ENCODE measurements at places on chromosomes 5 and 9.

DNA sequence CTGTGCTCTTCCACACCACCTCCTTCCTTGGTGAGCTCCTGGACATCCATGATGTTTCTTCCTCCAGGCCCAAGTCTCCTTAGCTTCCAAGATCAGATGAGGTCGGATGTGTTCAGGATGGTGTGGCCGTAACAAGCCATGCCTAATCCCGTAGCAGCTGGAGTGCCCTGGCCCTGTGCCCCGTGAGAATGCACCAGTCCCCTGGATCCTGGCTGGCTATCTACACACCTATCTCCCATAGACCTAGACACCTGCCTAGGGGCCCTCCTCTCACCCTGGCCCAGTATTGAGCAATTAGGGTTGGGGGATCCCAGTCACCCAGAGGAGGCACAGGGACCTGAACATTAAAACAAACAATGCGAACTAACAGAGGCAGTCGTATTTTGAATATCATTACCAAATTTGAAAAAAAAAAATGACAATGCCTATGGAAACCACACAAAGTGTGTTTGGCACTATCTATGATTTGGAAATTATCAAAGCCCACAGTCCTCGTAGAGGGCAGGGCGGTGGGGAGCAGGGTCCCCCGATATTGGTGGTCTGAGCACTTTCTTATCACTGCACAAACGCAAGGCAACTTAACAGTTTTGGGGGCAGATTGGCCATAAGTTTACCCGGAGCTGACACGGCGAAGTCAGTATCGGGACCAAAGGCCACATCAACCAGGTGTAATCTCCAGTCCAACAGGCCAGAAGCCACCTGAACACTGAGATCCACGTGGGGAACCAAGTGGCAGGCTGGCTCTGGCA, 13.2 kb downstream of the ENG start:
- DNase-seq, result no peak

GRCh38 chr9:137404961-137405567, 17.9 kb downstream of the EXD3 start:
- DNase-seq, result no peak

DNA sequence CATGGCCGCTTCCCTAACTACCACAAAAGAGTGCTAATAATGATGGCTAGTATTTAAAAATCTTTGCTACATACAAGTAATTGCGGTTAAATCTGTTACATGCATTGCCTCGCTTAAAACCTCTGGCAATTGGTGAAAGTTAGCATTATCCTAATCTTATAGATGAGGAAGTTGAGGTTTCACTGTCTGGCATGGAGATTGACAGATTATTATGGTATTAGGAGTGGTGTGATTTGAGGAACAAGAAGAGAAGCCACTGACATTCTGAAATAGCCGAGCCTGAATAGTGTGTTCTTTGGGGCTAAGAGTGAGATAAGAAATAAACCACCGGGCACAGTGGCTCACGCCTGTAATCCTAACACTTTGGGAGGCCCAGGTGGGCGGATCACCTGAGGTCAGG, 45.3 kb upstream of the DPYSL3 start:
- no peak for DNase-seq

- no peak for DNase-seq
Observed at GRCh38 chr5:77231471-77232138, 21.1 kb downstream of the PDE8B start.

- no peak for DNase-seq
Observed at GRCh38 chr5:93246090-93246855, 334.7 kb downstream of the NR2F1-AS1 start.

GRCh38 chr9:18979367-18979766, 53.6 kb downstream of the SAXO1 start:
- peak; percentile 55 for DNase-seq

DNA sequence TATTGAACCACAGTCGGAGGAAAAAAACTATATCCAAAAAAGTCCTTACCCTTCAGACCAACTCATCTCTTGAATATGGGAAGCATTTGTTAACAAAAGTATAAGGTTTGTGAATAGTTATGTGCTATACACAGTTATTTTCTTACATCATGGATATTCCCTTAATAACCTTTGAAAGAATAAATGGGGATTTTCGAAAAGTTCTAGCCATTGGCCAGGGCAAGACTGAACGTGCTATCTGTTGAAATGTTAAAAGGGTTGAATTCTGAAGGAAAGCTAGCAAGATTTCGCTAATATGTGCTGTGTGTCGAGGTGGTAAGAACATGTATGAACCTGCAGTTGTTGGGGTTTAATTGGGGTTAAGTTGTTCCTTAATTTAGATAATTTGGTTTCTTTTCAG, 140.8 kb downstream of the SMARCA2 start:
- no peak for DNase-seq

DNA sequence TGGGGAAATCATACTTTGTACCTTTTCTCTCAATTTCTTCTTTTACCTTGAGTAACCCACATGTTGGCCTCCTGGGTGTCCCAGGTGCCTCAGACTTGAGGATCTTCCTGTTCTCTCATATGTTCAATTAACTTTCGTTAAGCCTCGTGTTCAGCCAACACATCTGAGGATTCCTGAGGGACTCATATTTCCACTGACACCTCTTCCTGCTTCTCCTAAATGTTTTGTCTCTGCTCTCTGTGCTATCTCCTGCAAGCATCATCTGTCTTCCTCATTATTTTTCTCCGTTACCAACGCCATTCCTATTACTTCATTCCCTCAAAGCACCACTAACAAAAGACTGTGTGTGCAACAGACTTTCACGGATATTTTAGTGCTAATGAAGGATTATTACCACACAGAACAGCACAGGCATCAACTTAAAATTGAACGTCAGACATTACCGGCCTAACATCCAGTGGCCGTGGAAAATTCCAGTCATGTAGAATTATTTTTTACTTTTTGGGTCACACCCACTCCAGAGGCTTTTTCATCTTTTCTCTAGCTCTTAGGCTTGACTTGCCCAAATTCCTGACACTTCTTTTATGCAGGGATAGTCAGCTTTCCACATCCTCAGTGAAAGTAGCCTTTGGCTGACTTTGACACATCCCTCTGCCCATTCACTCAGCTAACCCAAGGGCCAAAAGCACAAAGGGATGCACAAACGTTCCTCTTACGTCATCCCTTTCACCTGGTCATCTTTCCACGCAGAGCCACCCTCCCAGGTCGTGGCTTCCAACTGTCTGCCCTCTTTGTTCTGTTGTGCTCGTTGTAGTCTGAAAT, 46.0 kb upstream of the OSMR start:
- no peak for DNase-seq

DNA sequence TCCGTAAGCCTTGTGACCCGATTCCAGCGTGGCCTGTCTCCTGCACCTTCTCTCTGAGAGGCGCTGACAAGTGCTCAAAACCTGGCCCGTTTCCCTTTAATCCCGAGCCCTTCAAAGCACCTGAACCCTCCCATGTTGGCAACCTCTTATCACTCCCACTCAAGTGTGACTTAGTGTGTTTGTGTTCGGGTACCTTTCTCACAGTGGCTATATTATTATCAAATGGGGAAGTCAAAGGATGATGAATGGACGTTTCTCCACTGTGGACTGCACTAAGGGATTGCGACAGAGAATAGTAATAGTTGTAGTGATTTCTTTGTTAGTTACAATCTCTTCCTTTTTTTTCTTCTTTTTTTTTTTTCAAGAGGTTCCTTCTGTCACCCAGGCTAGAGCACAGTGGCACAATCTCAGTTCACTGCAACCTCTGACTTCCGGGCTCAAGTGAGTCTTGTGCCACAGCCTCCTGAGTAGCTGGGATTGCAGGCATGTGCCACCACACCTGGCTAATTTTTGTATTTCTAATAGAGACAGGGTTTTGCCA, 65.4 kb upstream of the TNFSF8 start:
- DNase-seq, result no peak

- DNase-seq, result peak; percentile 65
Observed at GRCh38 chr5:150410524-150411244, 2.0 kb downstream of the CD74 start.

DNA sequence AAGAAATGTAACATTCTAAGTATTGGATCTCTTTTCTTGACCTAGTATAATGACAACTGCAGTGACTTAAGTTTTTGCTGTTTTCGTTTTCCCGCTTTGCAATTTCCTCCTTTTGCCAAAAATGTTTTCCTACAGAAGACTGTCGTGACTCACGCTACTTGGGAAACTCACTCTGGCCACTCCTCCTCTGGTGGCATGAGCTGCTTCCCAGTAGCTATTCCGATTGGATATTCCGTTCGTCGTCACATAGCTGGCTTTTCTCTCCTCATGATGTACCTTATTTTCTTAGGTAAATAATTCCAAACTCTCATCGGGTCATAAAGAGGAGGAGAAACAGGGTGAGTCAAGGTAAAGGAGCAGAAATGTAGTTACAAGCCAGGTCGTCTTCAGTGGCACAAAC, 64.9 kb downstream of the GOLPH3 start:
- DNase-seq, result peak; percentile 52

DNA sequence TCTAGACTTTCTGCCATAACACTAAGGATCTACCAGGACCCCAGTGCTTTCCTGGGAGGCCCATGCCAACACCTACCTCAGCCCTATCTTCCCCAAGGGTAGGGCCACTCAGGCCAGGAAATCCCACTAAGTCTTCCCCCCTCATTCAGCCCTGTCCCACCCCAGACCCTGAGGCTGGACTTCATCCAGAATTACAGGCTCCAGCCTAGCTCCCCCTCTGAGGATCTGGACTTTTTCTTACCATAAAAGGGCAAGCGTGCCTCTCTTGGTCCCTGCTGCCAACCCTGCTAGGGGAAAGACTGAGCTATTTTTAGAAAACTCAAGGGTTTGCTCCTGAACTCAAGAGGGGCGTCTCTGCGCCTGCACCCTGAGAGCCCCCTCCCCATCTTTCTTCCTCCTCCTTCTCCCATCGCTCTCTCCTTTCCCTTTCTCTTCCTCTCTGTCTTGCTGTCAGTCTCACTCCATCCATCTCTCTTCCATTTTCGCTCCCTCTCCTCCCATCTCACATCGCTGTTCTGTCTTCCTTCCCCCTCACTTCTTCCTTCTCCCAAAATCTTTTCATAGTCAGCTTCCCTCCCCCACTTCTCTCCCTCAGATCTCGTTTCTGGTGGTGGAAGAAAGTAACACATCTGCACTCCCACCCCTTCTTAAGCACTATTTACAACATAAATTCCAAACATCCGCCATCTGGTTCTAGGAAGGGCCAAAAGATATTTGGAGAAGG, 38.1 kb upstream of the IL17B start:
- no peak for DNase-seq

- DNase-seq, result no peak
Observed at GRCh38 chr5:140118302-140118936, 4.5 kb downstream of the PURA start.

- no peak for DNase-seq
Observed at GRCh38 chr9:86645303-86645702, 291.1 kb upstream of the TUT7 start.

DNA sequence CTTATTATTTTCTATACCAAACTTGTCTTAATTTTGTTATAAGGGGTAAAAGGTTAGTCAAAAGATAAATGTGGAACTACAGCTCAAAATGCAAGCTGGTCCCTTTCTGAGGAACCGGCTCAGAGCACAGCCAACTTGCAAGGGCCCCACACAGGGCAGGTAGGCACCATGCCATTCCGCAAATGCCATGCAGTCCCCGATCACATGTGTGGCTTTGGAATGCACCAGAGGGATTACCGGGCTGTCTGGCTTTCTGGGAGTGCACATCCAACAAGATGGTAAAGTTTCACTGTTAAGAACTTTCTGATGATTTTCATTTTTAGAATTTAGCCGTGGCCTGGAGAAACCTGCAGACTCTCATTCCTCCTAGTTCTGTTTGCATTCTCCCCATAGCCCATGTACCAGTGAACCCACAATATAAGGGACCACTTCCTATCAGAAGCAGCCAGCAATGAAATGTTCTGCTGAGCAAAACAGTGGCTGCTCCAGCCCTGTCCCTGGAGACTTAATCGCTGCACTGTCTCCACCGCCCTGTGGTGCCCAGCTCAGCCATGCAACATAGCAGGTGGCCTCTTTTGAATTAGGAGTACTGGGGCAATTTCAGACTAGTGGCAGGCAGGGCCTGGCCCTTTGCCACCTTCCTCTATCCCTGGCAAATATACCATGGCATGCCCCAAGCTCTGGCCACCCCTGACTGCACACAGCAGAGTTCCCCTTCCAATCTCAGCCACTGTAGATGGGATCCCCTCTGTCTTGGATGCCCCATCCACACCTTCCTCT, 11.4 kb downstream of the SHB start:
- no peak for DNase-seq

DNA sequence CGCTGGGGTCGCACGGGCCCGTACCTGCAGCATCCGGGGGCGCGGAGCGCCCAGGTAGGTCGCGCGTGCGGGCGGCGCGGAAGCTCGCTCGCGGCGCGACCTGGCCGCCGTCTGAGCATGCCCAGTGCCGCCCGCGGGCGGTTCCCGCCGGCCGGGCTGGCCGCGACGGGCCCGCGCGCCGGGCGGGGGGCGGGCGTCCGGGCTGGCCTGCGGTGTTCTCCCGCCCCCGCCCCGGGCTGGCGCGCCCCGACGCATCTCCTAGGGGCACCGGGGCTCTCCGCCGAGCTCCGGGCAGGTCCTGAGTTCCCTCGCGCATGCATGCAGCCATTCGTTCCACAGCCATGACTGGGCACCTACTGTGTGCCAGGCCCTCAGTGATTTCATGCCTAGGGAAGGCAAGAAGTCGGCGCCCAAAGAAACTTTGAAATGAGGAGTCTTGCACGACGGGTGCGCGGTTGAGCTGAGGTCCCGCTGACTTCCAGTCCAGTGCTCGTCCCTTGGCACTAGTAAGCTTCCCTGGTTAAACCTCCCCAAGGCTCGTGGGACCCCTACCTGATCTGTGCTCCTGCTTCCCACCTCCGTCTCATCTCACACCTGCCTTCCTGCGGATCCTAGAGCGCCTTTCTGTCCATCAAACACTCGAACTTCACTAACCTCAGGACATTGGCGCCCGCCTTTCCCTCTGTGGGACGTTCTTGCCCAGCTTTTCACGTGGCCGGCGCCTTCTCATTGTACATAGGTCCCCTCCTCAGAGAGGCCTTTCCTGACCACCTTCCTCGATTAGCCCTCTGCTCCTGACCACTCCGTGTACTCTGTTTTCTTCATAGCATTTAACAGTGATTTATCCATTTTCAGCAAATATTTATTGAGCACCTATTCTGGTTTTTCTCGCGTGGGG, at the start of gene PTPN3:
PTPN3 (minus strand) TSS at position 113 of the 898 bp plus-strand sequence. CDS start 34,873 bp downstream, outside the sequence.
- no peak for DNase-seq

DNA sequence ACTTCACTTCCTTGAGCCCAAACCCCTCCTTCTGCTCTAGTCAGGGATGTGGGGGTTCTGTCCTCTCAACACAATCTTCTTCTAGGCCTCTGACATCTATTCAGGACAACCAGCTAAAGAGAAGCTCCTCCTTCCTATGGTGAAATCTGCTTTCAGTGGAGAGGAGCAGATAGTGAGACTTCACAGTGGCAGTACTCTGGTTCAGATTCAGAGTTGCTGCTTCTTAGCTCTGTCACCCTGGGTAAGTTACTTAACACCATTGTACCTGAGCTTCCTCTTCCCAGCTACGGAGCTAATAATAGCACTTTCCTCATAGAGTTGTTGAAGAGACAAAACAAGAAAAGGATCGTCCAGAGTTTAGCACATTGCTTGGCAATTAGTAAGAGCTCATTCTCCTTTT, 77.3 kb upstream of the LARP1 start:
- DNase-seq, result no peak

- DNase-seq, result no peak
Observed at GRCh38 chr9:125637241-125637640, 69.8 kb downstream of the MAPKAP1 start.

GRCh38 chr9:120882935-120883607, 6.1 kb upstream of the PHF19 start:
- no peak for DNase-seq

Data from brain microvascular endothelial cell (primary cell).